Left kidney (tissue), 8 donors: ENCODE measurements at places on chromosomes 1 and 21. TPM values are rescaled to one million over a fixed set of nuclear protein-coding genes. Genes with fewer than 3 reads are reported as not detected.

Gene ZYG11A
- polyA plus RNA-seq = 0.32 TPM

DNA sequence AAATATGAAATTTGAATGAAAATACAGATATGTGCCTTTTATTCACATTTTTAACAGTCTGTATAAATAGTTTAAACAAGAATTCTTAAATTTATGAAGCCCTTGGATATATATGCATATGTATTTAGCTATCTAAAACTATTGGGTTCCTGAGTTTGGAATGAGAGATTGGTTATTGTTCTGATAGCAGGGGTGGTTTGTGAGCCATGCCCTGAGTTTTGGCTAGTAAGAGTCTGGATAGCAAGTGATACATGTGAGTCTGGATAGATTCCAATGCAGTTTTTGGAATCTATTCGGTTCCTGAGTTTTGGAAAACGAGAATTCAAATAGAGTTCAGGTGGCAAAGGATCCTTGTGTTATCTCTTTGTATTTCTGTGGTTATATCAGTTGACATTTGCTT, 2.8 kb downstream of the MAN1A2 start:
- DNase-seq = no peak

- no peak for DNase-seq
Observed at GRCh38 chr1:92754000-92754718, 30.7 kb downstream of the EVI5 start.

DNA sequence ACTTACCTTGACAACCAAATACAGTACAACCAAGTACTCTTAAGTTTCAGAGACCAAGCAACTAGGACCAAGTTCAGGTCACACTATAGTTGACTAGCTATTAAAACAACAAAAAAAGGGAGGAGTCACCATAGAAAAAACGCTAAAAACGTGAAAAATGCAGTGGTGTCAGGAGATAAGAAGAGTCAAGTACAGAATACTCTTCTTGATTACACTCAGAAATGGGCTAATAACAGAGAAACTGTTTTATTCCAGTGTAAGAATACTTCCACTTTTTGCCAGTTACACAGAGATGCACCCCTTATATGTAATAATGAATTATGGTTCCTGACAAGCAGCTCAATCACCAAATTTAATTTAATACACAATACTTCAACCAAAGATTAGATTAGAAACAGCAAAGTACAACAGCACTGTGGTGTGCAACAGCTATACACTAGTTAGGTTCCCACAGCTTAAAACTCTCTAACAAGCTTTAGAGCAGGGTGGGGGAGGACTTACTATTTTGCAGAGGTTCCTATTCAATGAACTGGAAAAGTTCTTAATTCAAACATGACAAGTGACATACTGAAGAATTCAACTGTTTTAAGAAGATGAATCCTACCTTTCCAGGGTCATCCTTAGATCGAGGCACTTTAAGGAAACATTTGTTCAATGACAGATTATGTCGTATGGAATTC, 70.4 kb downstream of the FOXJ3 start:
- no peak for DNase-seq

DNA sequence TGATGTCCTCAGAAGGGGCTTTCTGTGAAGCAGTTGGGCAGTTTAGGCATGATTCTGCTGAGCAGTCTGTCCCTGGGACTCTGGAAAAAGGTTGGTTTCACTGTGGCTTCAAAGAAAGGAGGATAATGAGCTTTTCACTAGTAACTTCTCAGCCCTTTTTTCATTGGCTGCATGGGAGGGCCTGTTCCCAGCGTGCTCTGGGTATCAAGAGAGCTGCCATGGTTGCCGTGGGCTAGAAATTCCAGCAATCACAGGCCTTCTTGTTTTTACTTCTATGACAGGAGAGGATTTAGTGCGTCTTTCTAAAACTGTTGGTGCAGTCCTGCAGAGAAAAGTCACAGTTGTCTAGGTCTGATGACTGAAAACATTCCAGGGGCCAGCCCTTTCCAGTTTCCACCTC, 7.2 kb downstream of the SZRD1 start:
- no peak for DNase-seq

GRCh38 chr1:60091195-60091715, 17.7 kb upstream of the C1orf87 start:
- DNase-seq = no peak
